ENCODE measurements at places on chromosomes 5 and 9.
A peak's percentile ranks its signal among the peaks of the same experiment; 100 is the strongest.

GRCh38 chr9:96394832-96395496 is 11.5 kb upstream of the SLC35D2 start:
- no peak for DNase-seq

DNA sequence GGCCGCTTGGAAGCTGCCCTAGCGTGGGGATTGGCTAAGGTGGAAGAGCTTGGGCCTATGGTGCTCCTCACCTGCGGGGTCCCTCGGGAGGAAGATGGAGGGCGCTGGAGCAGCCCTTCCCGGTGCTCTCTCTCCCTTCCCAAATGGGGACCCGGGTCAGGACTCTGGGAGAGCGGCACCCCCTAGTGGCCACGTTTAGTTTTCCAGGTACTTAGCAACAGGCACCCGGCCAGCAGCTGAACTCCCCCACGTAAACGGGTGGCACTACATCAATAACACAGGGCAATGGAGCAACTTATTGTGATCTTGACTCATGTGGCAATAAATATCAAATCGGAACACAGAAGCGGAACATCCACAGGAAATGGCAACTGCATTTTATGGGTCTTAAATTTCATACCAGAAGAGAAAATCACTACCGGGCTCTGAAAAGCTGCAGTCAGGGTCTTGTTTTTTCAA is 316.6 kb downstream of the AGTPBP1 start:
- DNase-seq, result peak; percentile 14

DNA sequence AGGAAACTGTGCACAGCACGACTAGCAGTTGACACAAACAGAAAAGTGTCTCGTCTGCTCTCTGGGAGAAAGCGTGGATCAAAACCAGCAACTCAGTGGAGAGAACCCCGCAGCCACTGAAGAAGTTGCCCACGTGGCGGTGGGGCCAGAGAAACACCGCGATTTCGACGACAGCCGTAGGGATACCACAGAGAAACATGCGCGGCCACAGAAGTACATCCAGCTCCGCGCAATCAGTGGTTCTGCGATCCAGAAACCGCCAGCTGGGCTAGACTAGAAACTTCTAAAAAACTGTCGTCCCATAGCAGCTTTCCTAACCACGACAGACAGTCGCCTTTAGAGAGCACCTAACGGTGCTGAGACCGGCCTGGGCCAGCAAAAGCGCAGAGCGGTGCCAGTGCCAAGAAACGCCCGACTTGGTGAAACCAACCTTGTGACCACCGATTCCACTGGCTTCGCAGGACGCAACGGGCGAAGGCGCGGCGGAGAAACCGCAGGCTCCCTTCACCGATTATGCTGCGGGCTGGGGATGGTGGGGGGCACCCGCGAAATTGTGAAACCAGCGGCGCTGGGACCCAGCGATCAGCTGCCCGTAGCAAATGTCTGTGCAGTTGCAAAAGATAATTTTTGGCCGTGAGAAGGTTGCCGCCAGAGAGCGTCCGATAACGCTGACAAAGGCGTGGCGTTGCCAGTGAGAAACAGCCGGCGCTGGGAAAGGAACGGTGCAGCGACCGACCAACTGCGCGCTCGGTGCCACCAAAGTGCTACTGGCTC is 2.7 kb upstream of the ANXA2R start:
- DNase-seq, result peak; percentile 58

DNA sequence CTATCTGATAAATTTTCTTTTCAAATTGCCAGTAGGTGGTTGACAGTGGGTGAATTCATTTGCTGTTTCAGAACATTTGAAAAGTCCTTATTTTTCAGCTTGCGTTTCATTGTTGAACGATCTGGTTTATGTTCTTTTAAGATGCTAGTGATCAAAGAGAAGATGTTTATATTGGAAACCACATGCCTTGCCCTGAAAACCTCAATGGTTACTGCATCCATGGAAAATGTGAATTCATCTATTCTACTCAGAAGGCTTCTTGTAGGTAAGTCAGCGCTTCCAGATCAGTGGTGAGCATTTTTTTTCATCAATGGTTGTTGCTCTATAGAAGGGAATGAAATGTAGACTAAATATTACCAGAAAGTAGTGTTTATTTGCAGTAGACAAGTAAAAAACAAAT is 16.6 kb upstream of the CAVIN4 start:
- no peak for DNase-seq

- DNase-seq, result no peak
Observed at GRCh38 chr5:43533646-43534045, 18.7 kb upstream of the C5orf34 start.

GRCh38 chr9:90927496-90927895 is 125.9 kb downstream of the SYK start:
- DNase-seq, result no peak

GRCh38 chr5:151683444-151683843 is 3.3 kb downstream of the SPARC start:
- DNase-seq, result no peak

GRCh38 chr9:6880626-6881025 is 122.9 kb downstream of the KDM4C start:
- DNase-seq, result no peak

DNA sequence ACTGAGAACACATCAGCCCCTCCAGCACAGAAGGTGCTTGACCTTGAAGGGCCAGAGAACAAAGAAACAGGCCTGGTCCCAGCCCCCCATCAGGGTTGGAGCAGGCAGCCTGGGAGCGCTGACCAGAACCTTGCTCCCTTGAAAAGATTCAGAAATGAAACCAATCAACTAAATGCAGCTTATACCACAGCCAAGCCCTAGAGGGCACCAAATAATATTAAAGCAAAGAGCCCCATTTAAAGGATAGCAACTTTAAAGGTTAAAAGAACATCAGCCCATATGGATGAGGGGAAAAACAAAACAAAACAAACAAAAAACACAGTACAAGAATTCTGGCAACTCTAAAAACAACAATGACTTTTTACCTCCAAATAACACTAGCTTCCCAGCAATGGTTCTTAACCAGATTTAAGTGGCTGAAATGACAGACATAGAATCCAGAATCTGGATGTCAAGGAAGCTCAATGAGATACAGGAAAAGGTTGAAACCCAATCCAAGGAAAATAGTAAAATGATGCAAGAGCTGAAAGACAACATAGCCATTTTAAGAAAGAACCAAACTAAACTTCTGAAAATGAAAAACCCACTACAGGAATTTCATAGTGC is 471.9 kb downstream of the MTRR start:
- no peak for DNase-seq

- no peak for DNase-seq
Observed at GRCh38 chr5:168153876-168154270, 137.6 kb upstream of the WWC1 start.

DNA sequence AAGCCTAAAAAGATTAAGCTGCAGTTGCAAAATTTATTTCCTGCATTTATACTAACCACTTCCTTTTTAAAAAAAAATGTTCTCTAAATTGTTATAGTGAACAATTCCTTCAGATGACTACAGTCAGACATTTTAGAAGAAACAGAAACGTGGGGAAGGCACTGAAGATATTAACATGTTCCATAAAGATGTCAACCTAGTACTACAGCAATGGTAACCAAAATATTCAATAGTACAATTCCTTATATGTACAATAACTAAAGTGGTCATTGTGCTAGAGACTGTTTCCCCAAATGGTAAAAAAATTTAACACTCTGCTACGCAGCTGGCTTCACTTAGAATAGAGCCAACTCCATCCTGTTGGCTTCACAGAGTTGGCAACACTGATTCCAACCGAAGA is 97.7 kb downstream of the FNBP1 start:
- no peak for DNase-seq

DNA sequence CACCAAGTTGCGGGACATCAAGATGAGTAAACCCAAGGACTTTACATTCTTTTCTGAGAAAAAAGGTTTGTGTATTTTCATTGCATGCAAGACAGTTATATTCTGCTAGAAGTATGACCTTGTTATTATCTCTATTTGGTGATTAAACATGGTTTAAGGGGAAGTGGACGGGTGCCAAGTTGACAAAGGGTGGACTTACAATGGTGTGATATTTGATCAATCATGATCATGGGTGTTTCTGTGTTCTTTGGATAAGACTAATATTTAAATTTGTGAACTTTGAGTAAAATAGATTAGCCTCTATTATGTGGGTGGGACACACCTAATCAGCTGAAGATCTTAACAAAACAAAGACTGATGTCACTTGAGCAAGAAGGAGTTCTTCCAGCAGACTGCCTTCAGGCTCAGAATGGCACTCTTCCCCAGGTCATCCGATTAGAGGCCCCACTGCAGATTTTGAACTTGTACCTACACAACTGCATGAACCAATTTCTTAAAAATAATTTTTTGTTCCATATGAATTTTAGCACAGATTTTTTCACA is 782.9 kb downstream of the CDH12 start:
- DNase-seq, result no peak

DNA sequence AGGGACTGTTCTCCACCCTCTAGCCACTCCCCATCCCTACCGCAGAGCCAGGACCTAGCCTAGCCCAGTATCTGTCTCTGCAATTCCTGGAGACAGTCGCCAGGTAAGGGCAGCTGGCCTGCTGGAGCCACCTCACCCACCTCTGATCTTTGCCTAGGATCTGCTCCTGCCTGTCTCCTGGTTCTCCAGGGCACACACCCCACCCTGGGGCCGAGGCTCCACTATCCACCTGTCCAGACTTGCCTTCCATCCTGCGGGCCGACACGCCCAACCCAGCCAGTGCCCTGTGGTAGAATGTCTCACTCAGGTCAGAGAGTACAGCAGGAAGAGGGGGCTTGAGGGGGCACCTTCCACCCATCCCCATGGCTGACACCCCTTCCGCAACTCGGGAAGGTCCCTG is 15.7 kb upstream of the AQP7 start:
- no peak for DNase-seq

DNA sequence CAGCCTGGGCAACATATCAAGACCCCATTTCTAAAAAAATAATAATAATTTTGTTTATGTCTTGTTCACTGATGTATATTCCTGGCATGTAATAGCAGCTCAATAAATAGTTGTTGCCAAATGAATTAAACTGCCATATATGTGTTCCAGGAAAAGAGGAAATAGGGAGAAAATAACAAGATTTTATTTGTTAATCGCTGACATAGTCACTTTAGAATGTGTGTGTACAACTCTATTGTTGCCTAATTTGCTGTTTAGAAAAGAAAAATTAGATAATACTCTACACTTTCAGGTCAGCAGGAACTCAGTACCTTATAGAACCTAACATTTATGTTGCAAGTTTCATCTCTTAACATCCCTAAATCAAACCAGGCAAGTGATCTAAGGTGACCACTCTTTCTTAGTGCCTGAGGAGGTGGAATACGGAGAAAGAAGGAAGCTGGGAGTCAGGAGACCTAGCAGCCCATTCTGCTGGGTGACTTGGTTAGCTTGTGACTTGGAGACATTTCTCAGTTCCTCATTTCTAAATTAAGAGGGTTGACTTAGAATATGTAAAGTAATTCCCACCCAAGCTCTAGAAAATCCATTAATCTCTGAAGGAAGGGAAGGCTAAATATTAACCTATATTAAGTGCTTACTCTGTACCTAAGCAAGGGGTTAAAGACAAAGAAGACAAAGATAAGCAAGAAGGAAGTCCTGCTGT is 110.3 kb upstream of the IQGAP2 start:
- no peak for DNase-seq

DNA sequence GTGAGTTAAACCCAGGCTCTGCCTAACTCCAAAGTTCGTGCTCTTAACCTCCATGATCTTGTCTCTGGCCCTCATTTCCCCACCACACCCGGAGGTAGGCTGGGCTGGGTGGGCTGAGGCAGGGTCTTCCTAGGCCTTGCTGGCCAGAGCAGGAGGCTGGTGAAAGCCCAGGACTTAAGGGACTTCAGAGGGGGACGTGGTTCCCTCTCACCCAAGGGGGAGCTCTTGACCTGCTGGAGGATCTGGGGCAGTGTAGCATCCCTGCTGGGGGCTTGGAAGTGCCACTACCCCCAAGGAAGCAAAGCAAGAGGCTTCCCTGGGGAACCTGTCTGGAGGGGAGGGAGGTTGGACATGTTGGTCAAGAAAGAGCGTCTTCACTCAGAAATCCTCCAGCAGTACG is 14.7 kb downstream of the PITX1 start:
- no peak for DNase-seq

DNA sequence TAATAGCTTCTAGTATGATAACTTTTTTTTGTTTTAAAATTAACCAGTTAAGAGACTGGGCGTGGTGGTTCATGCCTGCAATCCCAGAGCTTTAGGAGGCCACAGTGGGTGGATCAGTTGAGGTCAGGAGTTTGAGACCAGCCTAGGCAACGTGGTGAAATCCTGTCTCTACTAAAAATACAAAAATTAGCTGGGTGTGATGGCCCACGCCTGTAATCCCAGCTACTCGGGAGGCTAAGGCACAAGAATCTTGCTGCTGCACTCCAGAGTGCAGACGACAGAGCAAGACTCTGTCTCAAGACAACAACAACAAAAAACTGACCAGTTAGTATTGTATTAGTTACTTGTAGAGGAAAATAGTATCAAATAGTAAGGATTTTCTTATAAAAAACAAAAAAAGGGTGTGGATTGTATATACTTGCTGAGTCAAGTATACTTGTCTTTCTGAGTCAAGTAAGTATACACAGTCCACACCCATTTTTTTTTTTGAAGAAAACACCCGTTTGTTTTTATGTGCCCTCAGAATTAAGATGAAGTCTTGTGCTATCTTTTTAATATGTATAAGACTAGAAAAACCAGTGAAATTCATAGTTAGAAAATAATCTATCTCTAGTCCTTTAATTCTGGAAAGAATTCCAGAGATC is 25.3 kb downstream of the UBAP1 start:
- DNase-seq, result no peak

GRCh38 chr5:16564248-16564867 is 52.4 kb downstream of the RETREG1 start:
- no peak for DNase-seq

DNA sequence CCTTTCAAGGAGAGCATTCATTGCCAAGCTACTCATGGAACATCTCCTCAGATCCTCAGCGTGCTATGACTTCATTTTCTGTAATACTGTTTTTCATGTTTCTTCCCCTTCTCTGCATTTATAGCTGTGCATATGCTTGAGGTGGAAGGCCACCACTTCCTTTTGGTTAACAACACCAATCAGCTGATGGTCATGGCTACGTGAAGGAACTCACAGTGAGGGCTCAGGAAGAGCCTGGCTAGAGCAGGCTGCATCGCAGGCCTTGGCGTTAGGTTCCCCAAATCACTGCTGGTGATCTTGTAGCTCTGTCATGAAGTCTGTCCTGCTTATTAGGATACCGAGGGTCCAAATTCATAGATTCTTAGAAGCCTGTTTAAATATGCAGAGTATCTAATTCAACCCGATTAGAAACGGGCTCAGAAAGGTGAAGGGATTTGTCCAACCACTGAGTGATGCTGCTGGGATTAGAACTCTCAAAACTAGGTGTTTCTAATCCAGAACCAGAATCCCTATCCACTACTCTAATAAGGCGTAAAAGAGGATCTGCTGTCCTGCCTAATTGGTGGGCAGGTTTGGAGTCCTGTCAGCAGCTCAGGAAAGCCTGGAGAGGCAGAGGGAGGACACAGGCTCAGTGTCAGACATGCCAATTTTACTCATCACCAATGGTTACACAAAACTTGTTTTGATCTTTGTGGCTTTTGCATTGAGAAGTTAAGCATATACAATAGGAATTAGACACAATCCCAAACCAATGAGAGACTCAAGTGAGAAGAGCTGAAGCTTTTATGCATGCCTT is 7.5 kb downstream of the SYK start:
- no peak for DNase-seq
